CD4-positive, alpha-beta T cell (primary cell): ENCODE measurements at places on chromosomes 12 and 14. TPM values are rescaled to one million over a fixed set of nuclear protein-coding genes. Genes with fewer than 3 reads are reported as not detected.

The SDS gene
- not detected for total RNA-seq

The CLEC7A gene
- 3.7 TPM for total RNA-seq

DNA sequence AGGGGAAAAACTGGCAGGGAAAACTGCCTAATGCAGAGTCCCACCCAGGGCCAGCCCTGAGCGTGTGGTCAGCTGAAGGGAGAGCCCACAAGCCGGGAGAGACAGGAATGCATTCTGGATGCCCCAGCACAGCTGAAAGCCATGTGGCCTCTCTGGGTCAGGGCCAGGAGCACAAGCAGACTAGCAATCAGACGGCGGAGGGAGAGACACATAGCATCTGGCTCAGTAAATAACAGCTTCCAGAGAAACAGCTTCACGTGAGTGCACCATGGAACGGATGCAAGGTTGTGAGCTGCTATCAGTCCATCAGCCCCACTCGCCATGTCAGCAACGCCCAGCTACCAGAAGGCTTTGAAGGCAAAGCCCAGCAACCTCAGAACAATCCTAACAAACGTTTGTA is 28.2 kb upstream of the TMEM106C start:
- H3K27ac ChIP-seq, result no peak overlapping the region
- H3K36me3 ChIP-seq, result no peaks in the 10 kb centered on the region
- no peaks in the 10 kb centered on the region for H3K27me3 ChIP-seq
- H3K4me1 ChIP-seq, result no peaks in the 10 kb centered on the region
- no peak for DNase-seq
- H3K4me3 ChIP-seq, result no peak overlapping the region

- no peak for DNase-seq
- H3K27ac ChIP-seq, result no peak overlapping the region
- H3K4me3 ChIP-seq, result no peak overlapping the region
- peaks cover 28% of the 10 kb centered on the region for H3K4me1 ChIP-seq
- H3K27me3 ChIP-seq, result no peaks in the 10 kb centered on the region
- H3K36me3 ChIP-seq, result no peaks in the 10 kb centered on the region
These were observed 34.6 kb downstream of the BEGAIN start for GRCh38 chr14:100552524-100553125.

- no peak overlapping the region for H3K4me3 ChIP-seq
- no peak overlapping the region for H3K27ac ChIP-seq
These were observed 594.7 kb downstream of the SOX5 start for GRCh38 chr12:23354800-23355199.

DNA sequence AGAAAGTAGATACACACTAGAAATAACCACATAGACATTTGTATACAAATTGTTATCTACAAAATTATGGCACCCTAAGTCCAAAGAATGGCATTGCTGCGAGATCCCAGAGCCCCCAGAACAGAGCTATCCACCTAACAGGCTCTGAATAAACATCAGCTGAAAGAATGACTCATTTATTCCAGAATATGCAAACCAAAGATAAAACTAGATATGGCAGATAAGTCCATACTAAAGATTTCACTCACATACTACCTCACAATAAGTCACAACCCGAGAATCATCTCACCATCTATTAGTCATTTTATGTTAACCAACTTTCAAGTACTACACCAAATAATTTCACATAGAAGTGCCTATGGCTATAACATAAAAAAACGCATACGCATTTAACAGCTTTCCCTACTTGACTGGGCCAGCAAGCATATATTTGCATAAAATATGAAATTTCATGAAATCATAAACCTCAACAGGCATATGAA is 5.6 kb downstream of the CNIH1 start:
- H3K4me3 ChIP-seq, result no peak overlapping the region
- no peaks in the 10 kb centered on the region for H3K27me3 ChIP-seq
- peaks cover 16% of the 10 kb centered on the region for H3K4me1 ChIP-seq
- DNase-seq, result no peak
- H3K27ac ChIP-seq, result no peak overlapping the region

GRCh38 chr14:89165189-89166181 is 251.5 kb downstream of the FOXN3 start:
- no peaks in the 10 kb centered on the region for H3K4me1 ChIP-seq
- no peak overlapping the region for H3K27ac ChIP-seq
- DNase-seq, result no peak

DNA sequence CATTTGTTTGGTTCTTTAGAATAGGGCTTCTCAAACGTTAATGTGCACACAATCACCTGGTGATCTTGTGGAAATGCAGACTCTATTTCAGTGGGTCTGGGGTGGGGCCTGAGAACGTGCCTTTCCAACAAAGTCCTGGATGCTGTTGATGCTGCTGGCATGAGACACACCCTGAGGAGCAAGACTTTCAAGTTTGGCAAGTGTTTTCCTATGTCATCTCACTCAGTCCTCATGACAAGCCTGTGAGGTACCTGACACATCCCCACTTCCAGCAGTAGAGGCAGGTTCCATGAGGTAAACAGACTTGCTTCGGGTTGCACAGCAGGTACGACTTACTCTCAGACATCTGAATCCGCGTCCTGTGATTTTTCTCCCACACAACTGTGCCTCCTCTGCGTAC is 147.1 kb downstream of the MYRFL start:
- no peaks in the 10 kb centered on the region for H3K4me1 ChIP-seq
- H3K36me3 ChIP-seq, result no peaks in the 10 kb centered on the region
- no peak overlapping the region for H3K4me3 ChIP-seq
- H3K27ac ChIP-seq, result no peak overlapping the region
- no peak for DNase-seq

GRCh38 chr12:121800694-121801594 is 2.9 kb upstream of the SETD1B start:
- peak overlapping the region; percentile 100 for H3K4me3 ChIP-seq
- DNase-seq, result peak; percentile 71
- no peaks in the 10 kb centered on the region for H3K27me3 ChIP-seq

- H3K27me3 ChIP-seq, result peaks cover 2% of the 10 kb centered on the region
- no peaks in the 10 kb centered on the region for H3K36me3 ChIP-seq
- no peak overlapping the region for H3K4me3 ChIP-seq
- DNase-seq, result no peak
These were observed 120.1 kb downstream of the DICER1 start for GRCh38 chr14:95037273-95037672.

- no peaks in the 10 kb centered on the region for H3K4me1 ChIP-seq
- no peak for DNase-seq
- H3K36me3 ChIP-seq, result no peaks in the 10 kb centered on the region
These were observed 1145.2 kb downstream of the AACS start for GRCh38 chr12:126210448-126210847.
